ENCODE measurements at places on chromosomes 7 and 10.

GRCh38 chr7:20745702-20746101 is 41.0 kb downstream of the SP8 start:
- DNase-seq = no peak

DNA sequence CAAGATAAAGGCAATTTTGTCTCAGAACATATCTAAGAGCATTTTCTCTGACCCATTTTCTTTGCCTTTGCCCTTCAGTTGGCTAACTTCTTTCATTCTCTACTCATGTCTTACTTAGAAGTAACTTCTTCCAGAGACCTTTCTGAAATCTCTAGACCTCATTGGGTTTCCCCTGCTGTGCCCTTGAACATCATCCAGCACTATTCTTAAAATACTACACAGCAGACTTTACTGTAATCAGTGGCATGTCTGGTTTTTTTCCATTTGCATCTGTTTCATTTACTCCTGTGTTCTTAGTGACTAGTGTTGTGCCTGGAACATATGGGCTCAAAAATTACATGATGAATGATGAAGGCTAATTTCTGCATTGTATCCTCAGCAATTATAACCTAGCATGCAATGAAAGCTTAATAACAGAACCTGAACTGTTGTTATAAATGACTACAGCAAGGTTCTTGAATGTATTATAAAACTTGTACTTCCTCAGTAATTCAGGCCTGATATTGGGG is 301.9 kb downstream of the CDK14 start:
- no peak for DNase-seq

DNA sequence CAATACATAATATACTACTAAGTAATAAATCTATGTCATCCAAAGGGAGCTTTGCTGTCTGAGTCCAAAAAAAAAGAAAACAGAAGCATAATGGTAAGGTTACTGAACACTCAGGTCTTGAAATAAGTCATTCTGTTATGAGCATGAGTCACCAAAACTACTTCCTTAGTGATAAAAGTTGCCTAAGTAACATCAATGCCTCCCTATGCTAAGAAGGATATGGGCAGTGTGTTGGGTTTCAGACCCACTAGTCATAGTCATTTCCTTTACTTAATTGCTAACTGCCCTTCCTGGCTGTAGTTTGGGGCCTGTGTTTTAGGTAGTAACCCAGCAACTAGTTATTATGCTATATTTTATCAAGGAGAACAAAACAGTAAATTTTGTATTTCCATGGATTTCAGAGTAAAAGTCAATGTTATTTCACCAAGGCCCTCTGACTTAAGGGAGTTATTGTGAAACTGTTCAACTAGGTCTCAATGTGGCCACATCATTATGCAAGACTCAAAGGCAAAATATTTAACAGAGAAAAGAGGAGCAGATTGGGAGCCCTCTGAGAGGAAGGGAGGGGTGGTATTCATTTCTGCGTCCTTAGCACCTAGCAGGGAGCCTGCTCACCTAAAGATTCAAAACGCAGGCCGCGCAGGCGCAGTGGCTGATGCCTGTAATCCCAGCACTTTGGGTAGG is 11.7 kb upstream of the VIM start:
- DNase-seq = peak; percentile 80

DNA sequence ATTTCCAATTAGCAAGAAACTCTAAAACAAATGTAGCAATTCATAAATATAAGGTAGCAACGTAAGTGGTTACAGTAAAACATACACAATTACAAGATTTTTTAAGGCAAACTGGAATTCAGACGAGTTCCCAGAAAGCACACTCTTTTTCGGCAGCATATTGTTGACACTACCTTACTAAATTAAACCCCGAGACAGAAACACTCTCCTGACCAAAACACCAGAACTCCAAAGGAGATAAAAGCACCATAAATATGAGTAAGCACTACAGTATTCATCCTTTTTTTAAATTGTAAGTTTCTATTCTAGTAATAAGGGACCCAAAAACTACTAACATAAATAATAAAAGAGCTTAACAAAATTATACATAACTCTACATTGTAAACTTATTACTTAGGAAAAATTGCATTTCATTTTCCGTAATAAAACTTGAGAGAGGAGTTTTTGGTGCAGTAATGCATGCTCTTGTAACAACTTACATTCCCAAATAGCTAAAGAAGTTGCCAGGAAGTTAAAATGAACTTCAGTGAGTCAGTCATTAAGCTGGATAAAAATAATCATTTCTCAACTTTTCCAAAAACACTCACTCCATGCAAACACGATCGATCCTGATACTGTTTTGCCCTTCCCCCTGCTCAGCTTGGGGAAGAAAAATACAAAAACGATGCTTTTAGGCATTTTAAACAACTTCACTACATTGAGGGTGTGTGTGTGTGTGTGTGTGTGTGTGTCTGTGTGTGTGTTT is 2.0 kb downstream of the PIP4K2A start:
- DNase-seq = peak; percentile 32

DNA sequence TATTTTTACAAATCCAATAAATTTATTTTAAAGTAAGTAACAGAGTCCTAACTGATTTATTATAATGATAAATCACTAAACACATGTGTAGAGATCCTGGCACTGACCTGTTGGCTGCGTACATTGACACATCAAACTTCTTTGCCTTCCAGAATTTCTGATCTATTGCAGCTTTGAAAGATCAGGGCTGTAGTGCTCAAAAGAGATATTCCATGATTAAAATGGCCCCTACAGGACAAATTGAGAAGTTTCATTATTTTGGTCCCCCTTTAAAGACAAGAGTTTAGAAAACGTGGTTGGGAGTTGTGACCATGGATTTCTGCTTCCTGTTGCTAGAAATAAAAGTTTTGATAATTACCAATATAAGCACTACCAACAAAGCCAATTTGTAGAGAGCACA is 87.7 kb upstream of the PDK4 start:
- peak; percentile 64 for DNase-seq

DNA sequence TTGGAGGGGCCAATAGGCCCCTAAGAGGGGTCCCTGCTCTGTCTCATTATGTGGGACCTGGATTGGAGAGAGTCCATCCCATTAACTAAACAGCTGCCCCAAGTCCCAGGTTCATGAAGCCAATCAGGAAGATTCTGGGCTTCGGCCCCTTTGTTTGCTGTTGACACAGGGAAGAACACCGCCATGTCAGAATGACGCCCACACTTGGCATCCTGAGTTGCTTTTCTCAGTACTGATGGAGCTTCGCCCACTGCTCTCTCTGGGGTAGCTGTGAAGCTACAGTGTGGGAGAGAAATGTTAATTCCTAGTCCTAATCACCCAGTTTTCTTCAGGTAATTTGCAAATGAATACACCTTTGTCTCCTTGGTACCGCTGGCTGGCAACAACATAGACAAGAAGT is 264.7 kb downstream of the GLRX3 start:
- DNase-seq = no peak

DNA sequence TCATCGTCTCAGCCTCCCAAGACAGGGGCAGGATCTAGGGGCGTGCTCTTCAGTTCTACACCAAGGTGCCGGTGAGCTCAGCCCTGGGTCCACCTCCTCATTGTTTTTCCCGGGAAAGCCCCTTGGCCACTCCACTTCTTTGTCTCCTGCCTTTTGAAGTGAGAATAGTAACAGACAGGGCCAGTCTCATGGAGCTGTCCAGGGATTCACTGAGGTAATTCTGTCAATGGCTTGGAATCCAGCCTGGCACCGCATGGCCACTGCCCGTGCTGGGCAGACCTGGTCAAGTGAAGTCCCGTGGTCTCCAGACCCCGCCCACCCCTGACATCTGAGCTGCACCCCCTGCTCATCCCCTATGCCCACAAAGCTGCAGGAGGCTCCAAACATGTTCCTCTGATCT is 138.9 kb downstream of the TNS3 start:
- no peak for DNase-seq

DNA sequence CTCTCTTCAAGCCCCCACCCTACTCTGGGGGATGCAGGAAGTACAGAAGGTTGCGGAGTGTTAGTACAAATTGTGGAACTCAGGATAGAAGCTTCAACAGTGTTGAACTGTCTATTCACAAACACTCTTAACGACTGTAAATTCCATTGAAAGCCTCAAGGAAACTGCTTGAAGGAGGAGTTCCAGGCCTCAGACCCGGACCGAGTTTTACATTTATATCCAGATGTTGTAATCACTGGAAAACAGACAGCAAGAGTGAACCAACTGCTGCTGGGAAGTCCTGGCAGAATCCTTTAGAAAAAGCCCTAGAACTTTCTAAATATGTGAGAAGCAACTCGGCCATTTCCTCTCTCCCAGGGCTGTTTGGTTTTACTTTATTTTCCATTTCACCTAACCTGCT is 84.1 kb upstream of the LRRC18 start:
- peak; percentile 91 for DNase-seq

DNA sequence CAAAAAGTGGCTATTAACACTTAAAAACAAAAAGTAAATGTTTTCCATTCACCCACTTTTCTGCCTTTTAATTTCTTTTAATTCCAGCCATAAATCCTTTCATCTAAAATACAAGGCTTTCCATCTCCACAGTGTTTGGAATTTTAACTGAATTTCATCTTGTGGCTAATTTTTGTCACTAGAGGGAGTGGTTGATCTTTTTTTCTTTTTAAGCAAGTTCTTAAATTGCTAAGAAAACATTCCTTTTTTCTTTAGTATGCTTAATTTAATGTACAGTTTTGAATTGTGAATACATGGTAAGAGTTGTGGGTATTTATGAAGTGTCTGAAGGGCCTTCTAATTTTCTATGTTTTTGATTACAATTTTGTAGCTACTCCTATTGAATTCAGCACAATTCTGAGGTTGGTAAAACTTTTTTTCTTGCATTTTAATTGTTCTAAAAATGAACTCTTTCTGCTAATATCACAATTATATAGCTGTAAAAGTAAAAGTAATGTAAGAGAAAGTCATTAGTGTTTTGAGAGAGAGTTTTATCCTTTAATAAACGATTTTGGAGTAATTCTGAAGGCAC is 54.9 kb upstream of the ANK3 start:
- peak; percentile 65 for DNase-seq

DNA sequence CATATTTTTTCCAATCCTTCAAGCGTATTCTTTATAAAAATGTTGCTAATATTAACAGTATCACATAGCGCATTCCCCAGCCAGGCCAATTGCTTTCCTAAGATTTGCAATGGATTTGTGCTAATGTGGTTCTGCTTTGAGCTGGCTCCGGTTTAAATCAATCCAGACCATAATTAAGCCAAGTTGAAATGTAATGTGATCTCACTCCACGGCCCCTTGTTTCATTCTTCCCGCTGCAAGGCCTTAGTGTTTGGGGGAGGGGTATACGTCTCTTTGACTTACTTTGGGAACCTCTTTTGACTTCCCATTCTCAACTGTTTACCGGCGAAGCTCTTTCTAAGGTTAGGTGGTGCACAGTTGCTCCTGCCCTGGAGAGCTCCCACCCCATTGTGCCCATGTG is 86.4 kb downstream of the PRPF18 start:
- peak; percentile 66 for DNase-seq

GRCh38 chr10:28705472-28705871 is 28.2 kb downstream of the BAMBI start:
- DNase-seq = no peak

GRCh38 chr7:33918438-33919143 is 13.3 kb downstream of the BMPER start:
- DNase-seq = no peak

DNA sequence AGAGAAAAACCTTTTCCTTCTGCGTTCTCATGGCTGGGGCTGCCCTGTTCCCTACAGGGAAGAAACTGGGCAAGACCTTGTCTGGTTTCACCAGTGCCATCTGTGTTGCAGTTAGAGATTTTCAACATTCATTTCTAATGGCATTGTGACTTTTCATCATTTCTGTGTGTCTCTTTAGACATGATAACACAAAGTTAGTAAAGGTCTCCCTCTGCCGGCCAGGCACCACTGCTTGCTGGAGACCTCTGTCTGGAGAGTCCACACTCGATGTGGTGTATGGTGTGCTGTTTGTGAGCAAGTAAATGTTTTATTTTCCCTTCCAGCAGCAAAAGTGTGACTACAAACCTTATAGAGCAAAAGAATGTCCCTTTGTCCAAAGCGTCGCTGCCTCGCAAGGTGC is 213.5 kb downstream of the PAXIP1 start:
- DNase-seq = peak; percentile 19

DNA sequence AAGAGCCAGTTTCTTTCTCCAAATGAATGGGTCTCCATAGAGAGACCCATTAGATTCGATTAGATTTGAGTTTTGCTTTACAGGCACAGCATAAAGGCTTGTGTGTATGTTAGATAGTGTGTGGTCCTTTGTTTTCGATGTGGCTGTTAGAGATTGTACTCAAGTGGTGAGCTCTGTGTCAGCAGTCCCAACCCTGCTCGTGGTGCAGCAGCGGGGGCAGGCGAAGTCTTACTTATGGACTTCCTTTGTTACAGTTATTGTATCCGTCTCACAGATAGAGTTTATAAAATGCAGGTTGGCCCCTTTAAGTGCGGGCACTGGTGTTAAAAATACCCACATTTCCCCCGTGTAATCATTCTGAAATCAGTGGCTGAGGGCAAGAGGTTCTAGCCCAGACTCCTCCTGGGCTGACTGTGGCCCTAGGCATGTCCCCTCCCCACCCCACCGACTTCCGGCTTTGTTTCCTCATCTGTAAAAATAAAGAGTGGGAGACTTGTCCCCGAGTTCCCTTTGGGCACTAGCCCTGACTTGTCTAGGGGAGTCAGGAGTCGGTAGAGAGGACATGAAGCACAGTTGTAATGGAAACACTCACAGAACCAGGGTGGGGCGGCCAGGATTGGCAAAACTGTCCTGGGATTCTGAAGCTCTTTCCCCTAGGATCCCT is 28.6 kb downstream of the MTURN start:
- no peak for DNase-seq

DNA sequence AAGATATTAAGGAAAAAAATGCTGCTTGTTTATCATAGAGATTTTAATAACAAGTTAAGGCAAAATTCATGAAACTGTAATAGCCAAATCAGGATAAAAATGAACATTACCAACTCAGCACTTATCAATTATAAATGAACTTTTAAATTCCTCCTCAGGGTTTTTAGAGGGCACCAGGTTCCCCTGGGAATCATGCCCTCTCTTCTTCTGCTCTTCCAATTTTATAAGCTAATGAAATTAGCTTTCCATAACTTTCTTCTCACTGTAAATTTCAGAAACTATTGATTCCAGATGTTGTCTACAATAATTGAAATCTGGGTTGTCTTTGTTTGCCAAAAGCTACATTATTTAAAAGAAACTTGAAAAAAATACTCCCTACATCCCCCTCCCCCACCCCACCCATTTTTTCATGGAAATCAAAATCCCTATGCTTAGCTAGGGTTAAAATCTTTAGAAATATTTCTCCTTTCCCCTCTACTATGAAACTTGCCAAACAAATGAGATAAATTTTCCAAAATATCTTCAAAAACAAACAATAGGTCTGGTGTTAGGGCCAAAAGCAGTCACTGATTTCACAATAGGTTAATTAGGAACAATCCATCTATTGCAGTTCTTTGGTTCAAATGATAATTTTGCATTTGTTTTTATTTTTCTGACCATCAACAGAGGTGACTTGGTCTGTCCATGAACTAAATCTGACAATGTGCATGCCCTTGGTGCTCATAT is 187.7 kb downstream of the DOCK4 start:
- DNase-seq = no peak
